ENCODE measurements at places on chromosomes 7 and 10. TPM values are rescaled to one million over a fixed set of nuclear protein-coding genes. Genes with fewer than 3 reads are reported as not detected.

- DNase-seq: no peak
These were observed 68.4 kb downstream of the ZRANB1 start for GRCh38 chr10:125010362-125010761.

Gene ERVW-1
- polyA plus RNA-seq: 1.8 TPM

DNA sequence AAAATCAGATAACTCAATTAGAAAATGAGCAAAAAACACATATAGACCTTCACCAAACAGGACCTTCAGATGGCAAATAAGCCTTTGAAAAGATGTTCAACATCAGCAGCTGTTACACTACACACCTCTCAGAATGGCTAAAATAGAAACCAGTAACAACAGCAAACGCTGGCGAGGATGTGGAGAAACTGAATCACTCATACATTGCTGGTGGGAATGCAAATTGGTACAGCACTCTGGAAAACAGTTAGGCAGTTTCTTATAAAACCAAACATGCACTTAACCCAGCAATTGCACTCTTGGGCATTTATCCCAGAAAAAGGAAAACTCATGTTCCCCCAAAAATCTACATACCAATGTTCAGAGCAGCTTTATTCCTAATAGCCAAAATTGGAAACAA lies 37.7 kb upstream of the SMARCD3 start:
- DNase-seq: no peak

DNA sequence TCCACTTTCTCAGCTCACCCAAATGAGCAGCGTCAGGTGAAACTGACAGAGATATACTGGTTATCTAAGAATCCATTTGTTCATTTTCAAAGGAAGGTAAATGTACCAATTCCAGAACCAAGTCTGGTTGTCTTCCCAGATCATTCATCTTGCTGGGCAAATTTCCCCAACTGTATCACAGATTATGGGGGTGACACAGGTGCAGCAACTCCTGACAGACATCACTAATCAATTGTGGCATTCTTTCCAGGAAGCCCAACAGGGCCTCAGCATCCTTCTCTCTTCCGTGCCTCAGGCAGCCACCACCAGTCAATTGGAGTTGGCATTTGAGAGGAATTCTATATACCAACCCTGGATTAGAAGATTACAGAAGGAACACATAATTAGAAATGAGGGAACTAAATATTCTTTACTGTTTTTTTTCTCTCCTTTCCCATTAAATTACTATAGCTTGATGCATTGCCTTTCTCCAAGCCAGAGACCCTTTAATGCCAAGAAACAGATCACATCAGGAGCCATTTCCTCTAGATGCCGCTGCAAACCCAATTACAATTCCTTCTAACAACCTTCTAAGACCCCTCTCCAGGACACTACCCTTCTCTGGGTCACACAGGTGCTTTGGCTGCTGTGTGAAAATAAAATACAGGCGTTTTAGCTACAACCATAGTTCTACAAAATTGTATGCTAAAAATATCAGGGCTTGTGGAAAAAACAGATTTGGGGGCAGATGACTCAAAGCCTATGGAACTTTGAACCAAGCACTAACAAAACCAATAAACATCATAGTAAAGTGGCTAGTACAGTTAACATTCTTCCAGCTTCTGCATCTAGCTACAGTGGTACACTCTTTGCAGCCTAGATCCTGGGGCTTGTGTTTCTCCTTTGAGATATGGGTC lies 291.6 kb downstream of the RNLS start:
- DNase-seq: no peak

DNA sequence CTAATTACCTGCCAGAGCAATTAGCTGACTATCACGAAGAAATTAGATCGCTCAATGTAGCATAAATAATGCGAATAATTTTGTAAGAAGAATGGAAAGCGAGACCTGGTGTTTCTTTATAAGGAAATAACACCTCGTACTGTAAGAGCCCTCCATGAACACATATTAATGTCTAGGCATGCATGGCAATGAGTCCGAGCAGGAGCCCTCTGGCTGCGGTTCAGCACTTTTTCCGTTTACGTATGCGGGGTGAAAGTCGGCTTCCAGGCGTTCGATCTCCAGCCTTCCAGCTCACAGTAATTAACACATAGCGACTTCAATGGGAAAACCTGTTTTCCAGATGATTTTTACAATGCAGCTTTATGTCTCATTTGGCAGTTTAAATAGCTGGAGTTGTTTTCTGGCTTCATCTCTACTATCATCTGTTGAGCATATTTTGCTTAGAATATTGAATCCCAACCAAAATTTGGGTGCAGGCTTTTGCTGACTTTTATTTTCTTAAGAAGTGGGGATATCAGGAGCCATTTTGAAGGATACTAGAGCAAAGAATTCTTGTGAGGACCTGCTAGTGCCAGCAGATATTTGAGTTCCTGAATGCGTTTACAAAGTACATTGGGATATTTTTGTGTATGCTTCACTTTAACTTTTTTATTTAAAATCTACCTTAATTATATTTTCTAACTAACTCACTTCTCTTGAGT lies 7.2 kb upstream of the SP8 start:
- DNase-seq: no peak

- DNase-seq: no peak
These were observed 80.9 kb upstream of the TFEC start for GRCh38 chr7:116111475-116111874.
